Ovary (tissue), 10 donors: ENCODE measurements at places on chromosomes 3 and 15. TPM values are rescaled to one million over a fixed set of nuclear protein-coding genes. Genes with fewer than 3 reads are reported as not detected.

DNA sequence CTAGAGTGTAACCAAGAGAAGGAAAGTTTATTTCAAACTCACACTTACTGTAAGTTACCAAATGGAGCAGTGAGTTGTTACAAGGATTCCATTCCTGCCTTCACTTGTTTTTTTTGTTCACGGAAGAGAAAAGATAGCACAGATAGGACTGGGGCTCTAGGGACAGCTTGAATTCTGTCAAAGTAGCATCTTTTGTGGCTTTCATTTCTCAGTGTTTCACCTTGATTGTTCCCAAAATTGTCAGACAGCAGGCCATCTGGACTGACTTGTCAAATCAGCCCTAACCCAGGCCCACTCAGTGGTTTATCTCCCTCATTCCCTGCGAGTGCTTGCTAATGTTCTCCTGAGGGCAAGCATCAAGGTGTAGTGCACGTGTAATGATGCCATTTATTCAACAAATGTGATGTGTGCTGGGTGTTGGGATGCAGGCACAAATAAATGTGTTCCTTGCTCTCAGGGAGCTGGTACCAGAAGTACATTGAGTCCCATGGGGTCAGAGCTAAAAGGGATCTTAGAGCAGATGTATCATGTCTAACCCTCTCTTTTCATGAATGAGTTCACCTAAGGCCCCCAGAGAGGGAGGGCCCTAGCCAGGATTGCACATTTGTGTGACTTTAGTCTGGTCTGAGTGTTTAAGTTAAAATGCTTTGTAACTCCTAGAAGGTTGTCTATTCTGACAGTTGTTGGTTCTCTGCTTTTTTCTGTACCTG is 49.1 kb downstream of the PDHB start:
- H3K36me3 ChIP-seq, result no peaks in the 10 kb centered on the region
- DNase-seq, result no peak
- no peaks in the 10 kb centered on the region for H3K27me3 ChIP-seq
- no peak overlapping the region for H3K27ac ChIP-seq
- no peak overlapping the region for H3K4me3 ChIP-seq

GRCh38 chr15:94042180-94042928 is 189.0 kb upstream of the MCTP2 start:
- DNase-seq, result no peak
- no peaks in the 10 kb centered on the region for H3K4me1 ChIP-seq
- H3K36me3 ChIP-seq, result no peaks in the 10 kb centered on the region
- H3K27ac ChIP-seq, result no peak overlapping the region
- H3K4me3 ChIP-seq, result no peak overlapping the region
- H3K27me3 ChIP-seq, result no peaks in the 10 kb centered on the region

DNA sequence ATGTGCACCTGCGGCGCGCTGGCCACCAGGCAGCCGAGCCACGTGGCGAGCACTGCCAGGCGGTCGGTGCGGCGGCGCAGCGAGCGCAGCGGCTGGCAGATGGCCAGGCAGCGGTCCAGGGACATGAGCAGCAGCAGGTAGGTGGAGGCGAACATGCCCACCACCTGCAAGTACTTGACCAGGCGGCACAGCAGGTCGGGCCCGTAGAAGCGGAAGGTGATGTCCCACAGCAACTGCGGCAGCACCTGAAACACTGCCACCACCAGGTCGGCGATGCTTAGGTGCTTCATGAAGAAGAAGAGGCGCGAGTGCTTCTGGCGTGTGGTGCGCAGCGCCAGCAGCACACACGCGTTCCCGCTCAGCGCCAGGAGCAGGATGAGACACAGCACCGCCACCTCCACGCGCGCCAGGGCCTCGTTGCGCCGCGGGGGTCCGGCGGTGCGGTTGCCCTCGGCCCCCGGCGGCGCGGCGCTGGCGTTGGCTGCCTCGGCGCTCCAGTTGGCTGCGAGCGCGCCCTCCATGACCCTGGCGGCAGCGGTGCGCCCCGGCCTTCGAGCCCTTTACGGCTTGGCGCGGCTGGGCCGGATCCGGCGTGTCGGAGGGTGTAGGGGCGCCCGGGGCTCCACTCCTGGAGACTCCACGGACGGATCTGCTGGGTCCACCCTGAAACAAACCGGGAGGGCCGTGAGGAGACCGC is 1.6 kb downstream of the OXTR start:
- H3K4me3 ChIP-seq, result no peak overlapping the region
- peaks cover 11% of the 10 kb centered on the region for H3K4me1 ChIP-seq
- H3K36me3 ChIP-seq, result no peaks in the 10 kb centered on the region
- no peak overlapping the region for H3K27ac ChIP-seq
- H3K27me3 ChIP-seq, result no peaks in the 10 kb centered on the region
- peak; percentile 38 for DNase-seq

DNA sequence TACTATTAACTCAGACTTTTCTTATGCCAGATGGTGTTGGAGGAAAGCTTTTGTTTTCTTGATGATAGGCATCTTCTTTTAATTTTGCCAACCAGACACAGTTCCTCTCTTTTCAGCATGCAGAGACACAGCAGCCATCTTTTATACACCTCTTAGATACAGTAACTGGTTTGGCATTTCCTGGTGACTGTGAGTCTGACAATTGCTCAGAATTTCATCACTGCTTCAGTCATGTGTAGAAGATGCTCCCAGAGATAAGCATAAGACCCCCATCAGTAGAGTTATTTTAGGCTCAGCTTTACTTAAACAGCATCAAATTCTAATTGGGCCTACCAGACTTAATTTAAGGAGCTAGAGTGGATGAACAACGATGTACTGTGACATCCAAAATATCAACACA is 779.0 kb downstream of the SQOR start:
- no peak for DNase-seq
- H3K4me3 ChIP-seq, result no peak overlapping the region
- H3K36me3 ChIP-seq, result no peaks in the 10 kb centered on the region
- H3K27ac ChIP-seq, result no peak overlapping the region

GRCh38 chr3:66099541-66100065 is 60.9 kb upstream of the MAGI1 start:
- no peak overlapping the region for H3K4me3 ChIP-seq
- no peak overlapping the region for H3K27ac ChIP-seq
- H3K36me3 ChIP-seq, result no peaks in the 10 kb centered on the region
- H3K4me1 ChIP-seq, result no peaks in the 10 kb centered on the region

GRCh38 chr3:78647726-78648125 is 1120.1 kb downstream of the ROBO1 start:
- no peak overlapping the region for H3K27ac ChIP-seq
- no peak for DNase-seq
- H3K4me1 ChIP-seq, result no peaks in the 10 kb centered on the region
- H3K4me3 ChIP-seq, result no peak overlapping the region

DNA sequence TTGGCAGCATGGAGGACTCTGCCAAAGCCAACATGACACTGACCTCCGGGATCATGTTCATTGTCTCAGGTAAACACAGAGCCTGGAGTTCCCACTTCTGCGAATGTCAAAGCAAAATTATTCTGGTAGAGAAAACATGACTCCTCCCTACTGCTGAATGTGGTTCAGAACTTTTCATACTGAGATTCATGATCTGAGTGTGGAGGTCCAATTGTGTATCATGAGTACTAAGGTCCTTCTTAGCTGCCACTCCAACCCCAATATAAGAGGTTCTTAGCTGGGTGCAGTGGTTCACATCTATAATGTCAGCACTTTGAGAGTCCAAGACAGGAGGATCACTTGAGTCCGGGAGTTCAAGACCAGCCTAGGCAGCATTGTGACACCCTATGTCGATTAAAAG is 13.8 kb downstream of the CLDN18 start:
- no peak for DNase-seq
- no peaks in the 10 kb centered on the region for H3K36me3 ChIP-seq
- no peak overlapping the region for H3K27ac ChIP-seq
- H3K4me1 ChIP-seq, result no peaks in the 10 kb centered on the region

DNA sequence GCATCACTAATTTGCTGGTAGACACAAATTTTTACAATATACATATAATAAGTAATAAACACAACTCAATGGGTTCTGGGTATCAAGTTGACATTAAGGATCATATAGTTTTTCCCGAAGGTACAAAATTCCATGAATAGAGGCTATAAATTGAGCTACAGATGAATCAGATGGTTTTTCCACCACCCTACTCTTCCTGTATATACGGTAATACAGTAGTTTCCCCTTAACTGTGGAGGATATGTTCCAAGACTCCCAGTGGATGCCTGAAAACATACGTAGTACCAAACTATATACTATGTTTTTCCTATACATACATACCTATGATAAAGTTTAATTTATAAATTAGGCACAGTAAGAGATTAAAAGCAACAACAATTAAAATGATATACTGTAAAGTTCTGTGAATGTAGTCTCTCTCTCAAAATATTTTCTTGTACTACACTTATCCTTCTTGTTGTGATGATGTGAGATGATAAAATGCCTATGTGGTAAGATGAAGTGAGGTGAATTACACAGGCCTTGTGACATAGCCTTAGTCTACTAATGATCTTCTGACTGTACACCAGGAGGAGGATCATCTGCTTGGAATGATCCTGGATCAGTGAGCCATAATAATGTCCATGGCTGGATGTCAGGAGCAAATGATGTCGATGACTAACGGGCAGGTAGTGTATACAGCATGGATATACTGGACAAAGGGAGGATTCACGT is 116.7 kb downstream of the NR1I2 start:
- no peak overlapping the region for H3K27ac ChIP-seq
- no peak for DNase-seq
- no peak overlapping the region for H3K4me3 ChIP-seq
- no peaks in the 10 kb centered on the region for H3K4me1 ChIP-seq

DNA sequence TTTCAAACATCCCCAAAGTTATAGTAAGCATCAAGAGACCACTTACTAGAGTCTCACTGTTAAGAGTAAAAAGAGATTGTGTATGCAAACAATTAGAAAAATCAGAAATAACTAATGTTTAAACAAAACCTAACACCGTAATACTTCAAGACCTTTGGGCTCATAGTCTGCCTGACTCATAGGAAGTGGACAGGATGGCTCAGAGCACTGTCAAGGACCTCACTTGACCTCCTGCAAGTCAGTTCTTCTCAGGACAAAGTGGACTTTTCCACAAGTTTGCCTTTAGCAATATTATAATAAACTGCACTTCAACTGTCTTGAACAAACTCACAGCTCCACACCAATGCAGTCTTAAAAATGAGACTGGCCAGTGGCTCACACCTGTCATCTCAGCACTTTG is 34.8 kb downstream of the IL12A start:
- no peaks in the 10 kb centered on the region for H3K27me3 ChIP-seq
- no peak for DNase-seq
- H3K4me1 ChIP-seq, result no peaks in the 10 kb centered on the region
- no peaks in the 10 kb centered on the region for H3K36me3 ChIP-seq

- H3K4me3 ChIP-seq, result no peak overlapping the region
- H3K27me3 ChIP-seq, result no peaks in the 10 kb centered on the region
- H3K27ac ChIP-seq, result no peak overlapping the region
- H3K36me3 ChIP-seq, result no peaks in the 10 kb centered on the region
These were observed 16.8 kb downstream of the RBSN start for GRCh38 chr3:15081960-15082664.

- H3K4me3 ChIP-seq, result no peak overlapping the region
- DNase-seq, result no peak
- H3K27me3 ChIP-seq, result no peaks in the 10 kb centered on the region
These were observed 12.6 kb downstream of the PAQR5 start for GRCh38 chr15:69311319-69311721.

TRPM1 gene
- not detected for total RNA-seq

TIMP4 gene
- total RNA-seq, result 3.1 TPM

SEMA3F gene
- total RNA-seq, result 4.3 TPM

DNAH12 gene
- 0.92 TPM for total RNA-seq

AMOTL2 gene
- 29.5 TPM for total RNA-seq

TRPM7 gene
- 35.1 TPM for total RNA-seq

ADCY5 gene
- 10.1 TPM for total RNA-seq

UBAP1L gene
- total RNA-seq, result 8.7 TPM

GOLGA8R gene
- 5.1 TPM for total RNA-seq

SEMA5B gene
- total RNA-seq, result 0.36 TPM

XCR1 gene
- total RNA-seq, result not detected

ITGA11 gene
- 1.2 TPM for total RNA-seq
